CD4-positive, alpha-beta T cell treated with Interleukin-6 for 4 hours (primary cell): ENCODE measurements at places on chromosomes 5 and 9.

DNA sequence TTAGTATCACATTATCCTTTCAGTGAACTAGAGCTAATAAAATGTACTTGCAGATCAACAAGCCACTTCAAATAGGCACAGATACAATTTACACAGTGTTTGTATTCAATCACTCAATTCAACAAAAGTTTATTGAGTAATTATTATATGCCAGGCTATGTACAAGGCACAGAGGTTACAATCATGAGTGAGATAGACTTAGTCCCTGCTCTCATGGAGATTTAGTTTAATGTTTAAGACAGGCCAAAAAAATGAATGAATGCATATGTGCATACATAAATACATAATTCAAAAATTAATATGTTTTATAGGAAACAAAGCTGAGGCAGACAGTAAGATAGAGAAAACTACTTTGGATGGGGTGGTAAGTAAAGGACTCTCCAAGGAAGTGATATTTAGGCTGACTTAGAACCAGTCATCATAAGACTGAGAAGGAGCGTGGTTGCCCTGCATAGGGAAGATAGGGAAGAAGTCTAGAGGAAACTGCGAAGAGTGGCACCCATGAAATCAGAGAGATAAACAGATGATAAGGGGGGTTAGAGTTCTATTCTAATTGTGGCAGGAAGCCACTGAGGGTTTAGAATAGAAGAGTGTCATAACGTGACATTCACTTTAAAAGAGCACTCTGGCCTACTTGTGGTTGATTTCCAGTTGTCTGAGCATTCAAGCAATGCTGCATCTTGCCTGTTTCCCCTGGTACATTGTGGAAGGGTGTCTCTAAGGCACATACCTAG lies 49.7 kb upstream of the GRAMD2B start:
- peak; percentile 18 for DNase-seq

DNA sequence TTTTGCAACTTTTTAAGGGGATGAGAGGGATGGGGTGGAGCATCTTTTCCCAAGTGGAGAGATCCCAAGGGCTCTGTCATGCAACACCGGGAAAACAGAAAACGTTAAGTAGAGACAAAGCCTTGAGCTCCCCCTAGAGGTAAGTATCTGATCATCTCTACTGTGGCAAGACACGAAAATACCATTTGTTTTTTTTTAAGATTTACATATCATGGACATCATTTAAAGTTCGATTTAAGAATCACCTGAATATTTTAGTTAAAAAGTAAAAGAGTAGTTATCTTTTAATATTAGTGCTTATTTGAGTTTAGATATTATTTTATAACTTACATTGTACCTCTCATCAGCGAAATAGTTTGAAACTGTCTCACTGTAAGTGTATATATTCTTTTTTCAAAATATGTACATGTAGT lies 200.4 kb downstream of the LRRC70 start:
- peak; percentile 1 for DNase-seq

DNA sequence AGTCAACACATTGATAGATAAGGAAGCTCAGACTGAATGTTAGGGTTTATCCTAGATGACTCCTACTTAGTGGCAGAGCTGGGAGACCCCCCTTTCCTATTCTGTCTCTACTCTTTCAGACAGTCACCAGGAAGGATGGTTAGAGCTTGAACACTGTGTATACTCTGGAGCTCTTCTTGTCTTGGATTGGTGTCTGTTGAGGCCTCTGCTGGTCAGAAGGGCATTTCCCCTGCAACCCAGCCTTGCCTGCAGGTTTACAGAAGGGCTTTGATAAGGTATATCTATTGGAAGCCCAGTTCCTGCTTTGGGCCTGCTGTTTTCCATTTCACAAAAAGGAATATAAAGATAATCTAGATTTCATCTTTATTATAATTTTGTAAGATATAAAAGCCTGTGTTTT lies 71.8 kb downstream of the KDM4C start:
- DNase-seq: no peak

- no peak for DNase-seq
Observed at GRCh38 chr9:120912958-120913646, 13.5 kb downstream of the TRAF1 start.

DNA sequence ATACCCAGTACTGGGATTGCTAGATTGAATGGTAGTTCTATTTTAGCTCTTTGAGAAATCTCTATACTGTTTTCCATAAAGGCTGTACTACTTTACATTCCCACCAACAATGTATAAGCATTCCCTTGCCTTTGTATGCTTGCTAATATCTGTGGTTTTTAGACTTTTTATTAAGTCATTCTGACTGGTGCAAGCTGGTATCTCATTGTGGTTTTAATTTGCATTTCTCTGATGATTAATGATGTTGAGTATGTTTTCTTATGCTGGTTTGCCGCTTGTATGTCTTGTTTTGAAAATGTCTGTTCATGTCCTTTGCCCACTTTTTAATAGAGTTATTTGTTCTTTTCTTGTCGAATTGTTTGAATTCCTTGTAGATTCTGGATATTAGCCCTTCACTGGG lies 512.7 kb upstream of the PAPPA start:
- DNase-seq: no peak

DNA sequence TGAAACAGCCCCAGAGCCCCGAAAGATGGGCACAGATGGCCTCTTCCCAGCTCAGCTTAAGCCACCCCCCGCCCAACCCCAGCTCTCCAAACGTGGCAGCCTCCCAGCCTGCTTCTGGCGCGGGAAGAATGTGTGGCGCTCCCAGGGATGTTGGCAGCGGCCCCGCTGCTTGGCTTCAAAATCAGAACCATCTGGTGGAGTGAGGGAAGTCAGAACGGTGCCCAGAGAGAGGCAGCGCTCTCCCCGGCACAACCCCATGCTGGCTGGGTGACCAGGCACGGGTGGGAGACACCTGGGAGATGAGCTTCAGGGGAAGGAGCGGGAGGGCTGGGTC lies 72.7 kb upstream of the ORM1 start:
- no peak for DNase-seq
